ENCODE measurements at places on chromosomes 16 and 17.

GRCh38 chr17:4599505-4600281, 15.4 kb downstream of the SMTNL2 start:
- DNase-seq = peak; percentile 10

- DNase-seq = peak; percentile 9
Observed at GRCh38 chr16:10039220-10040096, 142.8 kb downstream of the GRIN2A start.

- no peak for DNase-seq
Observed at GRCh38 chr17:3007651-3008121, 55.7 kb downstream of the OR1D5 start.

DNA sequence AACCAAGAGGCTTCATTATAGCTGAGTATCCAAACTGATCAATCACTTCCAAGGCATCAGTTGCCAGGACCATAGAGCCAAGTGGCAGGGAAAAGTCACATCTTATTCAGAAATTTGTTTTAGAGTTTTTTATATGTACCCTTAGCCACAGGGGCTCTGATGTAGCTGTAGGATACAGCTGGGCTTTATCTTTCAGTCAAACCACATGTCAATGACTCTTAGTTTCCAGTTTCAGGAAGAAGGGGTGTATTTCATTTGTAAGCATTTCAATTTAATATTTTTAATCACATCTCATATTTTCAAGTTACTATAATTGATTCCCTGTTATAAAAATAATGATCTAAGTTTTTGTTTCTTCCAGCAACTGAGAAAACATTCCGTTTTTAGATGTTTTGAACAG, 2.9 kb upstream of the FLCN start:
- no peak for DNase-seq

GRCh38 chr17:27560668-27561067, 70.3 kb upstream of the LGALS9 start:
- DNase-seq = no peak

DNA sequence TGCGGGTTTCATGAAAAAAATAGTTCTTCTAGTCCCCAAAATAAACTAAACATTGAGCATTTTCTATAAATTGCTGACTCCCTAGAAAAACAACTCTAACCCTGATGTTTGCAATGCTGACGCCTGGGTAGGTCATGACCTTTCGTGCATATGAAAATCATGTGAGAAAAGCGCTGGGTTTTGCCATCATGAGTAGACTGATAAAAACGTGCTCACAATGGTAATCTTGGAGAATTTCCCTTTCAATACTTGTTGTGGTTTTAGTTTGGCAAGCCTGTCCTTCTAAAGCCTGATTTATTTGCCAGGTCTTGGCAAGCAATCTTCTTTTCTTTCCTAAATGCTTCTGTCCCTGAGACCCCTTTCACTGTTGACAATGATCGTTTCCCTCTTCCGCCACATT, 4.0 kb upstream of the CLEC10A start:
- DNase-seq = no peak

DNA sequence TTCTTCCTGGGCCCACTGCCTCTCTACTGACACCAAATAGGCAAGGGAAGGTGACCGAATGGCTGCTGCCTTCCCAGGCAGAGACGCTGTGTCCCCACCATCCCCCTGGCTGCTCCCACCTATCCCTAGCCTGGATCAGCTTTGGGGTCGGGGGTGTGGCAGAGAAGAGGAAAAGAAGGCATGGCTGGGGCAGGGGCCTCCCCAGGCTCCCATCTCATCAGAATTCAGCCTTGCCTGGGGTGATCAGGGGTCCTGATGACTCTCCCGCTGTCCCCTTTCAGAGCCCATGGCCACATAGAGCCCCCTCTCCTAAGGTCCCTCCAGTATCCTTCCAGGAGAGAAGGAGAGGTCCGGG, 665 bp downstream of the PLXDC1 start:
- no peak for DNase-seq

DNA sequence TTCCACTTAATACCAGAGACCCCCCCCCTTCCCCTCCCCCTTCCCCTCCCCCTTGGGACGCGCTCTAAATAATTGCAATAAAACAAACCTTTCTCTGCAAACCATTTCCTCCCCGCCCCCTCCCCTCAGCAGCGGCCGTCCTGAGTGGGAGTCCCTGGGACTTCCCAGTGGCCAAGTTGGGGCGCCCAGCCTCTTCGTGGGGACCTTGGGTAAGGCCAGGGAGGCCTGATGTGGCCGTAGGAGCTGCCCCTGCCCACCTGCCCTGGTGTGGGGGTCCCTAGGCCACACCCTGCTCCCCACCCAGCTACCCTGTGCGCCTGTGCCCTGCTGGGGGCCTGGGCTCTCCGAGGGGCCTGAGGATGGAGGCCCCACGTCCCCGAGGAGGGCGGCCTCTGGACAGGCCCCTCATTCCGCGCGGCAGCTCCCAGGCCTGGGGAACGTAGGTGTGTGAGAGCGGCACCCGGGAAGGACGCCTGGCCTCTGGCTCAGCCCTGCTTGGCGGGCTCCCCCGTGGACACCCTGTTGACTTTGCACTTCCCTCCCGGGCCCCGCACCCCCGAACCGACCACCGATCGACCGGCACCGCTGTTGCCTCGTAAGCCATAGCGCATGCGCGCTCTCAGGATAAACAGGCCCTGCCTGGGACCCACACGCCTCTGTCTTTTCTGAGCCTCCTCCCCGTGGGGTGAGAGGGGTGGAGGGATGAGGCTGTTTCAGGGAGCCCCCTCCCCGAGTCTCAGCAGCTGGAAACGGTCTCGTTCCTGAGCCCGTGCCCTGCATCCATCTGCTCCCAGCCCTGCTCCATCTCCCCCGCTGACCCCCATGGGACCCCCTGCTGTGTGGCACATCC, 9.0 kb downstream of the NTHL1 start:
- no peak for DNase-seq

GRCh38 chr17:16912021-16912962, 59.6 kb downstream of the TNFRSF13B start:
- no peak for DNase-seq

- DNase-seq = no peak
Observed at GRCh38 chr17:44113868-44114840, 9.3 kb downstream of the HDAC5 start.

DNA sequence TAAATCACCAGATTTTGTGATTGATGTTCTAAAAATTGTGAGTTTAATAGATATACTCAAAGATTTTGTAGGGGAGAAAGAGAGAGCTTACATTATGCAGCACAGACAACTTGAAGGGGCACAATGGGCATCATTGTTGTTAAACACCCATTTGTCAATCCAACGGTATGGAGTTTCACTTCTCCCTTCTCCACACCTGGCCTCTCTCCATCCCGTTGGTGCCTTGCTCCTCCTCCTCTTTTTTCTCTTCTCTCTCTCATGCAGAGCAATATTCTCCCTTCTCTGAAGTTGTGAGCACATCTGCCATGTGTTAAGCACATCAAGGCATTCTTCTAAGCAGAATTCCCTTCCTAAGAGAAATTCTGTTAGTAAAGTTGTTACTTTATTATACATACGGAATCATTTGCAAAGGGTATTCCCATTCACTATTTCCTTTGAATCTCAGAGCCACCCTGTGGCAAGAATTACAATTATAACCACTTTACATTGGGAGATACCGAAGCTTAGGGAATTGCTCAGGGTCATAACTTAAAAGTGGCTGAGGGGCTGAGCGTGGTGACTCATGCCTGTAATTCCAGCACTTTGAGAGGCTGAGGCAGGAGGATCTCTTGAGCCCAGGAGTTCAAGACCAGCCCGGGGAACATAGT, 40.5 kb upstream of the SKAP1 start:
- peak; percentile 54 for DNase-seq

DNA sequence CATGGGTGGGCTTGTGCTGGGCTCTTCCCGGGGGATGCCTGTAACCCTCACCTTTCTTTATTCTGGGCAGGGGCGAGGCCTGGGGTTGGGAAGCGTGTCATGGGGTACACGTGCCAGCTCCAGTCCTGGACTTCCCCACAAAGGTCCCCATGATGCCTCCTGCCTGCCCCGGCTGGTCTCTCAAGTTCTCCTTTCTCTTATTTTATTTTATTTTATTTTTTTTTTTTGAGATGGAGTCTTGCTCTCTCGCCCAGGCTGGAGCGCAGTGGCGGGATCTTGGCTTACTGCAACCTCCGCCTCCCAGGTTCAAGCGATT, 8.6 kb downstream of the ATP2A3 start:
- no peak for DNase-seq

GRCh38 chr16:77359065-77359502, 75.8 kb downstream of the ADAMTS18 start:
- peak; percentile 66 for DNase-seq

GRCh38 chr17:74260525-74260850, 13.5 kb upstream of the DNAI2 start:
- DNase-seq = no peak

DNA sequence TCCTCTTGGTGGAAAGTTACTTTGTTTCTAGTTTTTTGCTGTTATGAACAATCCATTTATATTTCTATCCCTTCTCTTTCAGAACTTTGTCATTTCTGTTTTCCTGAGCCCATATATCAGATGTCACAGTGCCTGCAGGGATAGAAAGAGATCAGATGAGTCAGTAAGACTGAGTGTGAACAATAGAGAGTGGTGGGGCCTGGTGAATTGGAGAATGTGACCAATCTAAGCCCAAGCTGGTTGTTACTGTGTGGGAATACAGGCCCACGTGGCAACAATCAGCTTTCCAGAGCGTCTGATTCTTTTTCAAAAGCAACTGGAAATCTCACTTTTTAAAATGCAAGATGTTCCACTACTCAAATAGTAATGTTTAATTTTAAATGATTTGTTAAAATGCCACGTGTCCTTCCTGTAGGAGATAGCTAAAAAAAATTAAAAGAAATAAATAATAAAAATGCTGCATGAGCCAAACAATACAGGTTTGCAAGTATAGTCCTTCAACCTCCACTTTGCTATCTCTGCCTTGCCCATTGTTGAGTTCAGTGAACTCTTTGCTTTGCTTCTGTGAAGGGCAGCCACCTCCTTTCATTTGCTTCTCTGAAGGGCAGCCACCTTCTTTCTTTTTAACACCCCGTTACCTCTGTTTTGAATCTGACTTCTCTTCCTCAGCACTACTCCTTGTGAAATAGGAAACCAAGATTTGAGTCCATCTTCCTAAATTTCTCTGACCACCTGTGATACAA, 9.6 kb downstream of the DCTN5 start:
- DNase-seq = no peak

DNA sequence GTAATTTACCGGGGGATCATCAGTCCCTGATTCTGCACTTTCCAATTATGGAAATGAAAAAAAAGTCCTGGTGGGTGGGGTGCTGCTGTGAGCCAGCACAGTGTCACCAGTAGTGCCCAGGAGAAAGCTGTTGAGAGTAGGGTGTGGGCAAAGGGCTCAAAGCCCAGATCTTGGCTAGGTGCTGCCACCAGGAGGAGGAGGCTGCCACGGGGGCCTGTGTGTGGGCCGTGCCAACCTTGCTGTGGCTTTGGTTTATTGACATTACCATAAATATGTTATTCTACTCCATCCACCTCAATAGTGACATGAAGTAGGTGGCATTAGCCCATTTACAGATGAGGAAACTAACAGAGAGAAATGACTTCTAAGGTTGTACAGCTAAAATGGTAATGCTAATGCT, 6.7 kb upstream of the PRPSAP2 start:
- no peak for DNase-seq

- no peak for DNase-seq
Observed at GRCh38 chr16:63982110-63982509, 1139.8 kb downstream of the CDH11 start.

DNA sequence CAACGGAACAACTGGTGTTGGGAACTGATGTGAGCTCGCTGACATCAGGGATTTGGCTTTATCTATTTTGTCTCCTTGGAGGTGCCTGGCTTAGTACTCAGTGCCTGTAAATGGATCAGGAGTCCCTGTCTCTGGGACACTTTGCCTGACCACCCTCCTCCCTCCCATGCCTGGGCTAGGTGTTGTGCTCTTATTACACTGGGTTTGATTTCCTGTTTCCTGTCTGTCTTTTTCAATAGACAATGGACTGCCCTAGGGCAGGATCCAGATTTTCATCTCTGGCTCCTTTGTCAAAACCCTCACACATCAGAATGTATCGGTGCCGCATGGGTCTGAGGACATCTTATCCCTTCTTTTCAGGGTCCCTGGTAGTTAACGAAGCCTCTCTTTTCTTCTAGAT, 223.6 kb upstream of the ASIC2 start:
- no peak for DNase-seq

DNA sequence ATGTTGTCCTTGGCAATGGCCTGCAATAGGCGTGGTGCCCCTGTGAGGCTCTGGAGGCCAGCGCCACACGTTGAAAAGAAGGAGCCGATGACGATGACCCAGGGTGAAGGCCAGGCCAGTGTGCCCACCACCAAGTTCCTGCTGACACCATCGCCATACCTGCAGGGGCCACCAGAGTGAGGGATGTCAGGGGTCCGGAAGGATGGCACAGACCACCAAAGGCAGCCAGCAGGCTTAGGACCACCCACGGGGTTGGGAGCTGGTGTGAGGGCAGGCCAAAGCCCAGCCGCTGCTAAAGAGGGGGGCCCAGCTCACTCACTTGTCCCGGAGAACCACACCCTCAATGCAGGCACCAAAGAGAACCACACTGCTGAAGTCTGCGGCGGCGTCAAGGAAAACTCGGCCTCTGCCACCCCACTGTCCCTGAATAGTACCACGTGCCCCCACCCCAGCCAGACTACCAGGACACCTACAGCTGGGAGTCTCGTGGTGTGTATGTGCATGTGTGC, 6.5 kb upstream of the LCAT start:
- no peak for DNase-seq

- DNase-seq = peak; percentile 54
Observed at GRCh38 chr16:23119570-23119969, 29.7 kb downstream of the USP31 start.

- no peak for DNase-seq
Observed at GRCh38 chr16:9090101-9090959, 1.1 kb upstream of the HAPSTR1 start.

- no peak for DNase-seq
Observed at GRCh38 chr17:79622776-79623175, 11.9 kb upstream of the RBFOX3 start.

DNA sequence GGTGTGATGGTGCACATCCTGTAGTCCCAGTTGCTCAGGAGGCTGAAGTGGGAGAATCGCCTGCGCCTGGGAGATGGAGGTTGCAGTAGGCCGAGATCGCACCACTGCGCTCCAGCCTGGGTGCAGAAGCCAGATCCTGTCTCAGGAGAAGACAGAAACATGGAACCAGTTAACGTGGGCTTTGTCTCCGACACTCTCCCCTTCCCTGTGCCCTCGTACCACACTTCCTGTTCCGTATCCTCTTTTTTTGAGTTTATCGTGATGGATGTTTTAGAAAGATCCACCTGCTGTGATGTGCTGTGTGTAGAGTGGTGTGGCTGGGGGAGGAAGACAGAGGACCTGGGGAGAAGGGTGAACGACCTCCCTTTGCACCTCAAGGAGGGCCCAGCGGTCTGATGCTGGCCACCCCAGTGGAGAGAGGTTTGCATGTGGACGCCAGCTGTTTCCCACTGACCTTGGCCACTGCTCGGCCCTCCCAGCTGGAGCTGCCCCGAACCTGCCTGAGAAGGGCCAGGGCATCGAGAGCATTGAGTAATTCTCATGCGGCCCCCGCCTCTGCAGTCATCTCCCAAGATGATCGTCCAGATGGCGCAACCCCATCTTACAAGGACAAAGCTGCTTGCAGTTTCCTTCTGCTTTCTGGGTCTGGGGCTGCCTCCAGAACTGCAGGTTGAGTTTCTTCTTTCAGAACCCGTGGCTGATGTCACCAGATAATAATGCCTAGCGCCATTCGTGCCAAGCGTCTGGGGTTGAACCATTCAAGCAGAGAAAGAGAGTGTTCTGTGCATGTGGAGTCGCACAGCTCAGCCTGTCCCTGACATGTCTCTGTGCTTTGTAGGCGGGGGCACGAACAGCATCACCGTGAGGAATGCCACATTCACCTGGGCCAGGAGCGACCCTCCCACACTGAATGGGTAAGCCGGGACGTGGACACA, 126.3 kb downstream of the ABCC1 start:
- no peak for DNase-seq

Measured in fibroblast of skin of back (primary cell).